ENCODE measurements at places on chromosomes 5 and 9. TPM values are rescaled to one million over a fixed set of nuclear protein-coding genes. Genes with fewer than 3 reads are reported as not detected.

GRCh38 chr5:125088522-125089105 is 342.2 kb upstream of the ZNF608 start:
- no peak for DNase-seq

- no peak for DNase-seq
Observed at GRCh38 chr9:105259274-105259673, 14.8 kb downstream of the SLC44A1 start.

DNA sequence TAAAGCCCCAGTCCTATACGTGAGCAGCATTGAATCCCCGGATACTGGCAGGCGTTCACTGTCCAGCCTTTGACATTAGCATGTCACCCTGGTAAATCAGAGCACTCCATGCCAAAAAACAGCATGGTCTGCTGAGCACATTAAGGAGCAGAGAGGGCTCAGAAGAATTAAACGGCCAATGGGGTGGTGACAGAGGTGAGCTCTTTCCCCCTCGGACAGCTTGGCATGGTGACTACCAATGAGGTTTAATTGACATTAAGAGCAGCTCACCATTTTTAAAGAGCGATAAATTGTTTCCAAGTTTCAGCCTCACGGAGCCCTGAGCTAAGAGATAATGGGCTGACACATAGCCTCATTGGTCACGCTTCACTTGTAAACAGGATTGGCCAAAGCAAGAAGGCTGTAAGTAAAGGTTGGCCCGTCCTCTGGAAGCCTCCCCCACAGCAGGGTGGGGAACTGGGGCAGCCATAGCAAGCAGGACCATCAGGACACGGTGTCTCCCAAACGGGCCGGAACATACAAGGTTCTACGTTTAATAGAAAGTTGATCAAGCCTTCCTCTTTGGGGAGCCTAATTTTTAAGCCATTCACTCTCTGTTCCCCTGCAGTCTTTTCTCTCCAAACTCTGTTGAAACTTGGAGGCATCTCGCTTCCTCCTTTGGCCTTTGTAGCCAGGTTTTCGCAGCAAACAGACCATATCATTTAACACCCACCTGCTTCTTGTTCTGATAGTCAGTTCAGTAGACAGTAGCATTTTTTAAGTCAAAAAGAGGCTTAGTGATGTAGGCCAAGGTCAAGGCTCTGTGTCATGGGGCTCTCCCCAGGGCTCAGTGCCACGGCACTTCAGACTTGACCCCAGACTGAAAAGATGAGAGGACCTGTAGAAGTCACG is 25.9 kb downstream of the QRFP start:
- DNase-seq, result no peak

DNA sequence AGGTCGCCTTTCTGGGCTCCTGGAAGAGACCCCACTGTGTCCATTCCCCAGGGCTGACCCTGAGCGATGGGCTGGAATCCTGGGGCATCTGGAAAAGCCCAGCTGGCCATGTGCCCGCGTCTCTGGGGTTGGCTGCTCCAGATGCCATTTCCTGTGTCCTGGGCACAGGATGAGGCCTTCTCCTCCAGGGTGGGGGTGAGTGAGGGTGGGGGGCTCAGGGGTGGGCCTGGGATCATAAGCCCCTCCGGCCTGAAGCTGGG is 30.7 kb downstream of the PAEP start:
- no peak for DNase-seq

- DNase-seq, result no peak
Observed at GRCh38 chr5:39201781-39202596, 17.4 kb downstream of the FYB1 start.

- no peak for DNase-seq
Observed at GRCh38 chr5:177552839-177553455, 1.4 kb downstream of the FAM193B start.

GRCh38 chr5:115423051-115423450 is 121.5 kb downstream of the FEM1C start:
- DNase-seq, result no peak

DNA sequence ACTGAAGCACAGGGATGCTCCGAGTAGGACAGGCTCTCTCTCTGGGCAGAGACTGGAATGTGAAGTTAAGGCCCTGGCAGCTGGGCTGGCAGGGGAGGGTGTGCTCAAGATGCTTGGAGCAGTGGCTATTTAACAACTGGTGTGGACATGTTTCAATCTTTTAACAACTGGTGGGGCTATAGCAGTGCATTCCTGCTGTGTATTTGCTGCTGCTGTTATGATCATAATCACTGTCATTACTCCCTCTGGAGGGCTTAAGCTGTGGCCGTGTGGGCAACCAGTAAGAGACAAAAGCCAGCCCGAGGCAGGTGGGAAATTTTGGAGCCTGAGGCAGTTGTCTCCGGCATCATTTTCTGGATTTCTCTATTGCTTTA is 33.3 kb upstream of the PTGS1 start:
- DNase-seq, result no peak

DNA sequence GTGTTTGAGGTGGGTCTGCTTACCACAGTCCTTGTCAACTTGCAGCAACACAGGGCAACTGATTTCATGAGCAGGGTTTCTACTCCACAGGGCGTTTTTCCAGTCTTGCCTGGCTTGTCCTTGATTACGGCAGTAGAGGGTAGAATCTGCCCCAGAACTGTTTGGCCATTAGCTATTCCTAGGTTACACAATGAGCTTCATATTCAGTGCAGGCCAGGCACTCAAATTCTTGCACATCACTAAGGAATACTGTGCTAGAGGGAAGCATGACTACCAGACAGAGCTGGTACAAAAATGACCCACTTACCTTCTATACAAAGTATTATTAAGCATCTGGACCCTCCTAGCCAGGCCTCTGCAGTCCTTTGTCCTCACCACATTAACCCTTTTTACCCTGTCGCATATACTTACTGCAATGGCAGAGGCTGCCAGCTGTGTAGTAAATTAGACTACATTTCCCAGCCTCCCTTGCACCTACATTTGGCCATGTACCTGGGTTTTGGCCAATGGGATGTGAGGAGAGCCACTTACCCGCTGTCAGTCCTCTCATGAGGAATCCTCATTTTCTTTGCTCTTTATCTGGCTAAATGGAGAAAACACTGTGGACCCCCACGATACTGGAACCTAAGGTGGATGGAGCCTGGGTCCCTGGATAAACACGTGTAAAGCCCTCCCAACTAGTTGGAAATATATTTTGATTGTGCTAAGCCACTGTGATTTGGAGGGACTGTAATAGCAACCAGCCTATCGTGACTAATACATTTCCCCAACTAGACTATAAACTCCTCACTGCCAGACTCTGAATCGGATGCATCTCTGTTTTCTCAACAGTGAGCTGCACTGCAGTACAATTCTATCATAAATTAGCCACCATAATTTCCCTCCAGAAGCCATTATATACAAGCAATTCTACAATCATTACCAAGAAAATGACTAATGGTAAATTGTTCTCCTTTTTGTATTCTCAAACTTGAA is 218.7 kb downstream of the GLIS3 start:
- no peak for DNase-seq

- DNase-seq, result no peak
Observed at GRCh38 chr5:145161391-145161790, 673.8 kb downstream of the PRELID2 start.

DNA sequence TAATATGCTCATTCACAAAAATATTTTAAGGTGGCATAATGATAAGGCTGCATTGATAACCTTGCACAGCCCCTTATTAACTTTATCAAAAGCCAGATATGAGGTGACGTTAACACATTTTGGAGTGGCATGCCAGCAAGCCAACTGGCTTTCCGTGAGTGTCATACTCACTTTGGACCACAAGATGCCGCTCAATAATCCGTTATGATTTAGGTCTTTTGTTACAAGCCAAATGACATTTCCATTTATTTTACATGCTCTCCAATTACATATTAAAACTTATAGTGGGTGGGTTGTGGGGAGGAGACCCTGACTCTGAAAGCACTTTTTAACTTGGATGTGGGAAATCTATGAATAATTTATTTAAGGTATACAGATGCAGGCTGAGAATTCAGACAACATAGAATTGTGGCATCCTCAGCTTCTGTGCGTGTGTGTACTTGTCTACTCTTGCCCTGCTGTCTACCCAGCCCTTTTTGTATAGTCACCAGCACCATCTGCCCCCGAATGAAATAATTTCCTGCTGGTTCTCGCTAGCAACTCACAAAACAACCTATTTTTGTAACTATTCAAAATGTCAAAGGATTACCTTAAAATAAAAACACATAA is 305.1 kb downstream of the PSAT1 start:
- DNase-seq, result no peak

DNA sequence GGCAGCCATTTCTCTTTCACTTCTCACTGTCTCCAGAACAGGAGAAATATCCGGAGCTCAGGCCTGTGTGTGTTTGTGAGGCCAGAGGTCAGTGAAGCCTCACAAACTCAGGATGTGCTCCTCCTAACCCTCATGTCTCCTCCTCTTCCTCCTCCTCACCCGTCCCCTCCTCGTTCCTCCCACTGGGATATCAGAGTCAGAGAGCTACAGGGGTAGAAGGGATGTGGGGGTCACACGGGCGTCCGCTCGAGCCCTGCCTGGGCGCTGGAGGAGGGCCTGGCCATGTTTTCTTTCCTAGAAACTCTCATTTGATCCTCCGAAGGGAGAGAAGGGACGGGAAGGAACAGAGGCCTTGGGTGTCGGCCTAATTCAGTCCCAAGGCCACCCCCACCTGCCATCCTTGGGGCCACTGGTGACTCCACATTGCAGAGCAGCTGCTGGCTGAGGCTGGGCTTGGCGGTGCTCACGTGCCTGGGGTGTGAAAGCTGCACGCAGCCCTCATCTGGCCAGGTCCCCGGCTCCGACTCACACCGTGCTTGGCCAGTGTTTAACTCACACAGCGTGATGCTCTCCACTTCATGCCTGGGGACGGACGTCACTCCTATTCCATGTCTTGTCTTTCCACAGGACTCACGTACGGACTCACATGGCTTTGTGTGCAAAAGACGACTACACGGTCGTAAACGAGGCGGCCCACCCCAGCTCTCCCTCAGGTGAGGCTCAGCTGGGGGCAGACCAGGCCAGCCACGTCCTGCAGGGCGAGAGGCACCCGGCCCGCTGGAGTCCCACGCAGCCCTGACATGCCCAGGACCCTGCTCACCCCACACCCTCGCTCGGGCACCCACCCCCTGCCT is 22.6 kb upstream of the SLC6A19 start:
- DNase-seq, result no peak

GRCh38 chr5:154095904-154096303 is 57.1 kb downstream of the MFAP3 start:
- no peak for DNase-seq

DNA sequence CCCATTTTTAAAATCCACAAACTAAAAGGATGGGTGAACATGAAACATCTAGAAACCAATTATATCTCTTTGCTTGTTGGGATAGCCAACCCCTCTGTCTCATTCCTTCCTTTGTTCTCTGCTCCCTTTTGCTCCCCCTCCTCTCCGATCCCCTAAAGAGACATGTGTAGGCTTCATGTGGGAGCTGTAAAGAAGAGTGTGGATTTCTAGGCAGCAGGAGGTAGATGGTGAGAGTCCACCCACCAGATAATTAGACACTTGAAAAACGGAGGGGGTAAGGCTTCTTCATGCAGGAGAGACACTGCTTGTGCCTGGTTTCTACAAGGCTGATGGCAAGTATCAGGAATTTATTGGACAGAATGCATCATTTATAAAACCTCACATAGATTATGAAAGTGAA is 27.3 kb upstream of the CFAP157 start:
- no peak for DNase-seq

DNA sequence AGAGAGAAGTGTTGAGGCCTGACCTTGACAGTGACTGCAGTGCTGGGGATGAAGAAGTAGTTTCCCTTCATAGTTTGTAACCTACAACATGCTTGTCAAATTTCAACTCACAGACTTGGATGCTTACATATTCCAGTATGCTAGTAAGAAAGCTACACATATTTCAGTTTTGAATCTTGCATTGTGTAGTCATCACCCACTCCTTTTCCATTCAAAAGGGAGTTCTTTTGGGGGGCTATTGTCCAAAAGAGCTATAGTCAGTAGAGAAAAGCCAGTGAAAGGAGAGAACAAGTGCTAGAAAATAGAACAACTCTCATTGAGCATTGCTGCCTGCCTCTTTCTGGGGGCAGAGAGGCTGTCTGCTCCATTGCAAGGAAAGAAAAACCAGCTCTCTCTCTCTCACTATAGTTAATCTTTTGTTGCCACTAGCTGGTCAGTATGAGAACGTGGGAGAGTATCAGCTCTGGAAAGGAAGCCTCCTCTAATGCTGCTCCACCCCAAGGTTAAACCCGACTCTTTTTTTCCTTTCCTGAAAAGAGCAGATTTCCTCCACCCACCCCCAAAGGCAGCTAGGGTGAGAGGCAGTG is 7.3 kb downstream of the ASTN2 start:
- DNase-seq, result no peak

DNA sequence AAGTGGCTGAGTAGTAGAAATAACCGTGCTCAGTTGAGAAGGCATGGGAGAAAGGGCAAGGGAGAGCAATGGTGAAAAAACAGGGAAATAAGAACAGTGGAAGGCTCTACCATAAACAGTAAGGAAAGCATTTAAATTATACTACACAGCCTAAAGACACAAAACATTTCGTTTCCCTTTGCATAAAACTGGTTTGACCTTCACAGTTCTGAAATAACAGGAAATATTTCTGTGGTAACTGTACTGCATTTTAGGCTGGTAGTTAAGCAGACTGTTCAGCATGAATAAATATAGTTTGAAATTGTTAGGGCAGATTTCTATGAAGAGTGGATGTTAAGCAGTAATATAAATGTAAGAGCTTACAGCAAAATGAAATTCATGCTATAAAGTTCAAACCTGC is 147.5 kb downstream of the CSNK1G3 start:
- no peak for DNase-seq

DNA sequence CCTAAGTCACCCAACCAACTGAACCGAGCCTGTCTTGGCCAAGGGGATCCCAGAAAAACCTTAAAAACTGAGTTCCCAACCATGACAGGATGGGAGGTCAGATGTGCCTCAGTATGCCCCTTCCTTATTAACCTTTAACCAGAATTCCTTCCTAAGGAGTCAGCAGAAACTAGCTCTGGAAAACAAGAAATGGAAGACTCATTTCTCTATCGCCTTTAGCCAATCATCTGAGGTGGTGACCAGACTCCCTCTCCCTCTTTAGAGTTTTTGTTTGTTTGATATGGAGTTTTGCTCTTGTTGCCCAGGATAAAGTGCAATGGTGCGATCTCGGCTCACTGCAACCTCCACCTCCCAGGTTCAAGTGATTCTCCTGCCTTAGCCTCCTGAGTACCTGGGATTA is 37.5 kb downstream of the SLC28A3 start:
- DNase-seq, result no peak

GRCh38 chr5:79070350-79070667 is 742 bp downstream of the BHMT2 start:
- no peak for DNase-seq

- no peak for DNase-seq
Observed at GRCh38 chr5:36494841-36495601, 111.4 kb upstream of the SLC1A3 start.

GRCh38 chr9:23774266-23774665 is 51.8 kb downstream of the ELAVL2 start:
- no peak for DNase-seq

GRCh38 chr5:112608975-112609374 is 128.7 kb upstream of the APC start:
- DNase-seq, result no peak

GRCh38 chr9:99826579-99826978 is 4.9 kb downstream of the NR4A3 start:
- no peak for DNase-seq

NPR2 gene
- total RNA-seq, result 12.0 TPM

CYLC2 gene
- total RNA-seq, result not detected

TIFAB gene
- not detected for total RNA-seq
